ENCODE measurements at places on chromosomes 6 and 20. TPM values are rescaled to one million over a fixed set of nuclear protein-coding genes. Genes with fewer than 3 reads are reported as not detected.

DNA sequence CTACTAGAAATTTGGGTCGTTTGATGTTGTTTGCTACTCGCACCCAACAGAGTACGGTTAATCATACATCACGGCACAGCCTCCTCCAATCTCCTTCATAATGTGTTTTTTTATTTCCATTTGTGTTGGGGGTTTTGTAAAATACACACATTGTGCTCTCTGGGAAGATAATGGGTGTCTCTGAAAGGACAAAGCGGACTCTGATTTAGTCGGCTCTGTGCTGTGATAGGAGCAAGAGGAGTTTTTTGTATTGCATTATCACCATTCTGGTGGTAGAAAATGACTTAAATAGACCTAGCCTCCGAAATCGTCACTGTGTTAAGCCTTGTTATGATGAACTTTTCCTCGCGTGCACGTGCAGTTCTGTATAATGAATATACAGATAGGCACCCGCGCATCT, 196.3 kb downstream of the CDH4 start:
- H3K27ac ChIP-seq = no peak overlapping the region
- no peak overlapping the region for H3K4me3 ChIP-seq
- no peaks in the 10 kb centered on the region for H3K4me1 ChIP-seq
- H3K36me3 ChIP-seq = no peaks in the 10 kb centered on the region

GRCh38 chr20:991850-992249, 10.3 kb downstream of the RSPO4 start:
- H3K4me3 ChIP-seq = no peak overlapping the region
- H3K27me3 ChIP-seq = no peaks in the 10 kb centered on the region
- no peaks in the 10 kb centered on the region for H3K4me1 ChIP-seq
- no peak overlapping the region for H3K27ac ChIP-seq

GRCh38 chr6:107820338-107821261, 3.5 kb downstream of the SCML4 start:
- no peaks in the 10 kb centered on the region for H3K36me3 ChIP-seq
- no peak overlapping the region for H3K27ac ChIP-seq
- peak overlapping the region; percentile 36 for H3K4me3 ChIP-seq
- no peaks in the 10 kb centered on the region for H3K27me3 ChIP-seq

GRCh38 chr20:51926670-51927305, 124.5 kb upstream of the SALL4 start:
- H3K27ac ChIP-seq = no peak overlapping the region
- no peak for DNase-seq
- no peaks in the 10 kb centered on the region for H3K4me1 ChIP-seq
- no peak overlapping the region for H3K4me3 ChIP-seq

DNA sequence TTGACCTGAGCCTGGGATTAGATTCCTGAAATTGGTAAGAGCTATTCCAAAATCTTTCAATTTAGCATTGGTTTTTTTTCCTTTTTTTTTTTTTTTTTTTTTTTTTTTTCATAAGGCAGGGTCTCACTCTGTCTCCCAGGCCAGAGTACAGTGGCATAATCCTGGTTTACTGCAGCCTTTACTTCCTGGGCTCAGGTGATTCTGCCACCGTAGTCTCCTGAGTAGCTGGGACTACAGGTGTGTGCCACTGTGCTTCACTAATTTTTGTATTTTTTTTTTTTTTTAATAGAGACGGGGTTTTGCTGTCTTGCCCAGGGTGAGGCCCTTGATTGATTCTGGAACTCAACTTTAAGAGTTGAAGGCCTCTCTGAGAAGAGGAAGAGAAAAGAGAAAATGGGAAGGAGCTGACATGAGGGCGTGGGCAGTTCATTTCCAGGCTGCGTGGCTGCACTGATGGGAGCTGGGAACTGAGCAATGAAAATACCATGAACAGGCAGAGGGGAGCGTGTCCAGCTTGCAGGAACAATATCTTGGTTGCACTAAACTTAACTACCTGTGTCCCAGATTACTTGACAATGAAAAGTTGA, 24.6 kb downstream of the KDM1B start:
- H3K4me3 ChIP-seq = no peak overlapping the region
- H3K36me3 ChIP-seq = no peaks in the 10 kb centered on the region
- H3K4me1 ChIP-seq = no peaks in the 10 kb centered on the region
- H3K27me3 ChIP-seq = no peaks in the 10 kb centered on the region
- H3K27ac ChIP-seq = no peak overlapping the region
- DNase-seq = peak; percentile 53

DNA sequence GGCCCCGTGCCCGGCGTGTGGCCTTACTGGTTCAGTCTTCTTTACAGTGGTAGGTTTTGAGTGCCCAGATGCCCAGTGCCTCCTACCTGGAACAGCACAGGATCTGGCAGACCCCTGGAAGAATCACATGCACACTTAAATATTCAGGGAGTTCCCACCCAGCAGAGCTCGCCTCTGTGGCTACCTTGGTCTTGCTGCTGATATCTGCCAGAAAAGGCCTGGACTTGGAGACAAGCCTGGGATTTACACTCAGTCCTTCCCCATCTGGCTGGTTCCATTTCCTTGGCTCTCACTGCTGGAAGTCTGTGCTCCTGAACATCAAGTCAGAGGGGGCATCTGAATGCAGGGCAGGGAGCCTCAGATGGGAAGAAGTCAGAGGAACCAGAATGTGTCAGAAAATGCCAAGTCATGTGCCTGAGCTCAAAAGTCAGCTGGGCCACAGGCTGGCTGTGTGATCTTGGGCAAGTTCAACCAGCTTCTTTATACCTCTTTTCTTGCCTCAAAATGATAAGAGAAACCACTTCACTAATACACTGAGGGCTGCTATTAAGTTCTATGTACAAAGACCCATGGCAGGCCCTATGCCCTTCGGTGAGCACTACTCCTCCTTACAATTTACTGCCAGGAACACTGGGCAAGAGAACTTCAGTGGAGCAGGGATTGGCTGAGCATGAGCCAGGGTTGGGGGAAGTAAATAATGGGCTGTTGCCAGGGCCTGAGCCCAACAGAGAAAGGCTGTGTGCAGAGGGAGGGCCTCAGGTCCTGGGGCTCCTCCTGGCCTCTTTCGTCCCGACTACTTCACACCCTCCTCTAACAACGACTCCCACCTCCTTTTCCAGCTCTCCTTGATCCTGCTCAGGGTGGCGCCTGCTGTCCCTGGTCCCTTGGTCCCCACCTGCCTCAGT, 158.1 kb upstream of the PROKR2 start:
- H3K4me1 ChIP-seq = no peaks in the 10 kb centered on the region
- DNase-seq = no peak
- H3K4me3 ChIP-seq = no peak overlapping the region

The BFSP1 gene
- total RNA-seq = 2.9 TPM

The CLIC5 gene
- 110 TPM for total RNA-seq

The BIRC7 gene
- 4.2 TPM for total RNA-seq

The KCNK5 gene
- 18.5 TPM for total RNA-seq
